ENCODE measurements at places on chromosomes 5 and 9. TPM values are rescaled to one million over a fixed set of nuclear protein-coding genes. Genes with fewer than 3 reads are reported as not detected.

Gene PCDHA12
- 13.8 TPM for total RNA-seq

Gene TIGD6
- 3.9 TPM for total RNA-seq

Gene TSC1
- 72.9 TPM for total RNA-seq

Gene NSMF
- total RNA-seq, result 63.0 TPM

Gene NMUR2
- total RNA-seq, result not detected

Gene ALDH1B1
- 47.7 TPM for total RNA-seq

Gene GIN1
- total RNA-seq, result 11.1 TPM

GRCh38 chr5:89981021-89981420 is 428.5 kb downstream of the CETN3 start:
- H3K4me1 ChIP-seq, result no peaks in the 10 kb centered on the region
- H3K27me3 ChIP-seq, result no peaks in the 10 kb centered on the region
- H3K4me3 ChIP-seq, result no peak overlapping the region
- DNase-seq, result no peak
- no peak overlapping the region for H3K27ac ChIP-seq

GRCh38 chr5:178590141-178590923 is at the start of gene COL23A1:
TSS of gene COL23A1 (minus strand) at chr5:178590393.
- H3K36me3 ChIP-seq, result peaks cover 2% of the 10 kb centered on the region
- DNase-seq, result peak; percentile 90
- H3K4me3 ChIP-seq, result peak within 1 kb of the TSS; percentile 84
- H3K27me3 ChIP-seq, result peaks cover 4% of the 10 kb centered on the region

DNA sequence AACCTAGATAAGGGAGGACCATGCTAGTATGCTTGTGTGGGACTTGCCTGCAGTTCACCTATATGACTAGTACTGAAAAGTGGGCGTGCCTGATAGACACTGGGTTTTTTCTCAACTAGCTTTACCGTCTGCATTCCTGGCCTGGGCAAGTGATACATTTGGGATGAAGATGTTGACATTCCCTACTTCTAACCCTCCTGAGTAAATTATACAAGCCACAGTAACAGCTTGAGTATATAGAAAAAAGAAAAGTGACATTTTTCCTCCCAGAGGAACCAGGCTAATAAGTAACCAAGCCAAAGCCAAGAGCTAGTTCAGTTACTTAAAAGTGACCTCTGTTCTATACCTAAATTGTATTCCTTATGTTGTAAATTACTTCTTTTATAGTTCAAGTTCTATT is 153.8 kb upstream of the CYLC2 start:
- no peaks in the 10 kb centered on the region for H3K4me1 ChIP-seq
- H3K27me3 ChIP-seq, result no peaks in the 10 kb centered on the region
- no peak overlapping the region for H3K27ac ChIP-seq
- no peak overlapping the region for H3K4me3 ChIP-seq
- no peak for DNase-seq
- H3K36me3 ChIP-seq, result no peaks in the 10 kb centered on the region
